ENCODE measurements at places on chromosomes 16 and 17.

DNA sequence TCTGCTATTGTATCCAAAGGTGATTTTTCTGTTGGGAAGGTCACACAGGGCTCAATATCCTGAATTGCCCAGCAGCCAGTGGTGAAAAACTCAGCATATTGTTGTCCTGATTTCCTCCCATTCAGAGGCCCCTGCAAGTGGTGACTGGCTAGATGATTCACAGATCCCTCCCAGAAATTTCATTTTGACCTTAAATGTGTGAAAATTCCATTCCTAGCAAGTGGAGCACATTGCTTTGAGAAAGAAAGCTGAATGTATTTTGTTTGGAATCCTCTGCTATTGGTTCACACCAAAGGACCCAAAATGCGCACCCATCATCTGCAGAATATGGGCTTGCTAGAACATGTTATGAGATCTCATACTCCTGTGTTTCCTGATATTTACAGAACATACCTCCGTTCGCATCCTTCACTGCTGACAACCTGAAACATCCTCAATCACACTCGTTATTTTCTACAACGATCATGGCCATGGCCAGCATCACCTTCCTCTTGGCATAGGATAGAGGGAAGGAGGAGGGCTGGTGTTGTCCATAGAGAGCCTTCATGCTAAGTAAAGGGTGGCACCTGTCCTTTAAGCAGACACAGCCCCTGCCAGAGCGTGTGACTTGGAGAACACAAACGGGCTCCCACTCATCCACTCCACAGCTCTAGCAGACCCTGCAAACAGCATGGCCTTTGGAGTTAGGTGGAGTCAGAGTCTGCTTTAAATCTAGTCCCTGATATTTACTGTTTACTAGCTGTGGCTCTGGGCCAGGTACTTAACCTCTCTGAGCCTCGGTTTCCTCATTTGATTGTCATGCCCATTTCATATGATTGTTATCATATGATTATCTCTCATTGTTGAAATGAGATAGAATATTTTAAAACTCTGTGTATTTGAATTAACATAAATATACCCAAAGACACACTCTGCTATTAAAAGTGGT, 30.4 kb upstream of the NFAT5 start:
- no peak for DNase-seq

GRCh38 chr16:27406511-27407128, 4.6 kb downstream of the IL21R start:
- DNase-seq = no peak

DNA sequence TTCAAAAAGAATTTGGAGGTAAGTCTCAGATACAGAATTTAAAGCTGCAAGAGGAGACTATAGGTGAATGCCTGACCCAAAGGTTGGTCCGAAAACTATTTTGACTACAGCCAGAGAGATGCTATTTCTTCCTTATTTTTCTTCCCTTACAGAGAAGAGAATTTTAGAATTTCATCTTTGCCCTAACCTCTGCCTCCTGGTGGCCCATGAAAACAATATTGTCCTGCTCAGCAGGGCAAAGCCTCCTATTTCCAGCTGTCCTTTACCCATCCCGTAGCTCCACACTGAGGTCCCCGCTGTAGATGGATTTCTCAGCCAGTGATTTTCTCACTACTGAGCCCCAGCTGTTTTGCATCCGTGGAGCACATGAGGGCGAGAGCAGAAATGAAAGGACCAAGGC, 24.6 kb downstream of the HOXB1 start:
- no peak for DNase-seq

DNA sequence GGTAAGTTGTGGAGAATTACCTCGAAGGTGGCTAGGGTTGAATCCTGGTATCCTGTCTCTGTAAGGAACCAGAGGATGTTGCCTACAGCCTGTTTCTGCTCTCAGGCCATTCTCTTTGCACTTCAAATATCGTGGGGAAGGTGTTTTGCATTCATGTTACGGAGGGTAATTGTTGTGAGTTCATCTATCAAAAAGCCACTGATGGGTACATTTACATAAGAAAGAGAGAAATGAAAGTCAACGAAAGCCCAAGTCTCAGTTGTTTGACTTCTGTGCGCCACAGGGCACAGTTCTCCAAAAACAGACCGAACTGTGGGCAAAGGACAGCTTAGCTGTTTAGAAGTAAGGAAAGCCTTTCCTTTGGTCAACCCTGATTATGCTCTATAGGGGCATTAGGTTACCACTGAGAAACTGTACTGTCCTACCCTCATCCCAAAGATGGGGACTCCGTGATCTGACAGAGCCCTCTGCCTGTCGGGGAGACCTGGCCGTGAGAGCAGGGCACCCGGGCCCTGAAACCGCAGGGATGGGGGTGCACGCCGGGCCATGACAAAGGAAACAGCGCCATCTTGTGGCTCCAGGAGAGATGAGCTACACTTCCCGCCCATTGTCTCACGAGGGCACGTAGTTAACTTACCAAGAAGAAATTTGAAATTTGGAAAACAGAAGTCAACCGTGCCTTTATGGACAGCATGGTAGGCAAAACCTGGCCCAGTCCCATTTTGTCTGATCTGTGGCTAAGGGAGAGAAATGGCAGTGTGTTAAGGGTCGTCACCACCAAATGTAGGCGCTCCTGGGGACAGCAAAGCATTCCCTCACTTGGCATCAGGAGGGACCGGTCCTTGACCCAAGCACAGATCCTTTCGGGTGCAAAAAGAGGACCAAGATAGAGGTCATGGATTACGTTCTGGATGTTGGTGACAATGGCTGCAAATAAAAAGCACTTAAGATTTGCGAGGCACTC, 74.5 kb upstream of the DYNLRB2 start:
- peak; percentile 17 for DNase-seq

GRCh38 chr17:77962348-77962747, 3.8 kb downstream of the TNRC6C start:
- no peak for DNase-seq

DNA sequence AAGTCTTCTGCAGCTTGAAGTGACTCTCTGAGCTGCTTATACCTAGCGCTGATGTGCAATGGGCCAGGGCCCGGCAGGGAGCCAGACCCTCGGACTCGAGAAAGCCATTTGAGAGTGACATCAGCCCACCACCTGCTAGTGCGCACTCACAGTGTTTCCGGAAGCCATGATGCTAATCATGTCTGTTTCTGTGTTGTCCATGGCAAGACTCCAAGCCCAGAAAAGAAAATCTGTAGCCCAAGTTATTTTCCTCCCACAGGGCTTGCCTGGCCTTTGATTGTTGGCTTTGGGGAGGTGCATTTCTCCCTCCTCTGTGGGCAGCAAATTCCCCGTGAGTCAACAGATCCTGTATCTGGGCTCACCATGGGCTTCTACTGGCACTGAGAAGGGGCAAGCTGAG, 1.8 kb upstream of the CDRT4 start:
- no peak for DNase-seq

- DNase-seq = no peak
These were observed 21.9 kb upstream of the CDH5 start for GRCh38 chr16:66344533-66345145.

- no peak for DNase-seq
These were observed 86.3 kb downstream of the VPS53 start for GRCh38 chr17:628089-628941.

- DNase-seq = no peak
These were observed 24.0 kb upstream of the ALDH3A1 start for GRCh38 chr17:19771971-19772630.

GRCh38 chr16:66052745-66053144, 313.7 kb upstream of the CDH5 start:
- no peak for DNase-seq

GRCh38 chr17:83152745-83153611, 73.6 kb downstream of the METRNL start:
- DNase-seq = no peak

GRCh38 chr16:4706871-4707270, 13.5 kb downstream of the NUDT16L1 start:
- DNase-seq = no peak

- no peak for DNase-seq
These were observed 291.2 kb downstream of the CDH11 start for GRCh38 chr16:64830653-64831052.

DNA sequence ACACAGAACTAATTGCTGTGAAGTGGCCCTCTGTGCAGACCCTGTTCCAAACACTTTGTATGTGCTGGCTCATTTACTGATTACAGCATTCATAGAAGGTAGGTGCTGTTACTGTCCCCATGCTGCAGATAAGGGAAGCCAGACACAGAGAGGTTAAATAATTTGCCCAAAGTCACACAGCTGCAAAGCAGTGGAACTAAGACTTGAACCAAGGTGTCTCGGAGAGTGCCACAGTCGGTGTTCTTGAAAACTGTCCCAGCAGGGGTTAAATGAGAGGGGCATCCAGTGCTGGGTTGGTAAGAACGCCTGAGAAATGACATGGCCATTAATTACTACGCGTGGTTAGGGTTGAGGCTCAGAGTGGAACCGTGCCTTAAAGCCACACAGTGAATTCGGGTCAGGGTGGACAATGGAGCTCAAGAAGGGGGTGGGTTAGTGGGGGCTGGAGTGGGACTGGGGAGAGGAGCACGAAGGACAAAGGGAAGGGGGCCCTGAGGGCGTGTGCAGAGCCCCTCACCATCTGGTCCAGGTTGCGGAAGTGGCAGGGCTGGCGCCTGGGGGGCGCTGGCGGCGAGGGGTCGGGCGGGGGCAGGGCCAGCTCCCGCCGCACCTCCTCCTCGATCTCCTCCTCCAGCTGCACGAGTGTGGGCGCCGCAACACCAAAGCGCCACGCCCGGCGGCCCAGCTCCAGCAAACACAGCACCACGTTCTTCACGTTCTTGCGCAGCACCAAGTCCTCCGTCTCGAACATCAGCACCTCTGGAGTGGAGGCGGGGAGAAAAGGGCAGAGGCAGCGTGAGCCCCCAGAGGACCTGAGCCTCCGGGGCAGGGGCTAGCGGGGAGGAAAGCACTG, 3.3 kb downstream of the GAS2L2 start:
- no peak for DNase-seq

GRCh38 chr17:45293413-45294211, 23.2 kb downstream of the MAP3K14 start:
- peak; percentile 24 for DNase-seq

DNA sequence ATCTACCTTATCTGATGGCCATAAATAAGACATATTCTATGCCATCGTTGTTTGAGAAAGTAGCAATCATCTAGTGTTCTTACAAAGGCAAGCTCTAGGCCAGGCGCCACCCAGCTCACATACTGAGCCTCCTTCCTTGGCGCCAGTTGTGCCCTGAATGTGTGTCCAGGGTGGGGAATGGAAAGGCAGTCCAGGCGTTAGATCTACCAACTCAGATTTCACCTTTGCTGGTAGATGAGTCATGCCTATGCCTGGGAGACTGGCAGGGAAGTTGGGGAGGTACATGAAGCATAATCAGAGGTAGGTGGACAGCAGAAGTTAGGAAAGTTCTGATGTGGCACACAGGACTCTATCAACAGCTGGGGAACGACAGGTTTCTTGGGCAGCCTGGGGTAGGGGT, 23.6 kb downstream of the SDR42E1 start:
- DNase-seq = no peak

DNA sequence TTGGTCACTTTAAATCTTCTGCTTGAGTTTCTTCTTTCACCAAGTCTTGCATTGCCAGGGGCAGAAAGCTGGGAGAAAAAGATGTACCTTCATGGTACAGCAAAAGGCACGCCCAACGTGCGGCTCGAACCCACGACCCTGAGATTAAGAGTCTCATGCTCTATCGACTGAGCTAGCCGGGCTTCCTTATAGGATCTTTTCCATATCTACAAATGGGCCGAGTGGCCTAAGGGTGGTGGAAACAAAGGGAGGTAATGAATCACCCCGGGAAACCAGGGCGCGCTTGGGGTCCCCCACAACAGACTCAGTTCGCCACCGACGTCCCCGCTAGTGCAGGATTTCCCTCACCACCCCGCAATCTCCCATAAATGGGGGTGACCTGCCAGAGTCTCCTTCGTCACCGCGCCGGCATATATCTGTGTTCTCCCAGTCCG, 7.5 kb upstream of the OR1F1 start:
- no peak for DNase-seq

GRCh38 chr17:78412403-78412802, 34.0 kb downstream of the PGS1 start:
- DNase-seq = no peak

DNA sequence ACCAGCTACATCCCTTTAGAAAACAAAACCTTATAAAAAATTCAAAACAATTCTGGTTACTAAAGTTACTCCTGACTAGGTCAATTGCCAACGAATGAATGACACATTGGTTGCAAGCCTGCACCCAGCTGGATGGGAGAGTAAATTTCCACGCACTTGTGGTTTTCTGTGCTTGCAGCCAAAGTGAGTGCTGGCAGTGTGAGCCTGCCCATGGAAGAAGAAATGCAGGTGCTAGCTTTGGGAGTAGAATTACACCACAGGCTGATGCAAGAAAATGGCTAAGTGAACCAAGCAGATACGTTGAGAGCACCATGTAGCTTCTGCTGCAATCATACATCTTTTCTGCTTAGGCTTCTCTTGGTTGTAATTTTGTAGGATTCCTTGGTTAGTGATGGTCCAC, 74.6 kb downstream of the SYCE1L start:
- DNase-seq = no peak

GRCh38 chr16:19210280-19210924, 42.4 kb downstream of the SYT17 start:
- no peak for DNase-seq

DNA sequence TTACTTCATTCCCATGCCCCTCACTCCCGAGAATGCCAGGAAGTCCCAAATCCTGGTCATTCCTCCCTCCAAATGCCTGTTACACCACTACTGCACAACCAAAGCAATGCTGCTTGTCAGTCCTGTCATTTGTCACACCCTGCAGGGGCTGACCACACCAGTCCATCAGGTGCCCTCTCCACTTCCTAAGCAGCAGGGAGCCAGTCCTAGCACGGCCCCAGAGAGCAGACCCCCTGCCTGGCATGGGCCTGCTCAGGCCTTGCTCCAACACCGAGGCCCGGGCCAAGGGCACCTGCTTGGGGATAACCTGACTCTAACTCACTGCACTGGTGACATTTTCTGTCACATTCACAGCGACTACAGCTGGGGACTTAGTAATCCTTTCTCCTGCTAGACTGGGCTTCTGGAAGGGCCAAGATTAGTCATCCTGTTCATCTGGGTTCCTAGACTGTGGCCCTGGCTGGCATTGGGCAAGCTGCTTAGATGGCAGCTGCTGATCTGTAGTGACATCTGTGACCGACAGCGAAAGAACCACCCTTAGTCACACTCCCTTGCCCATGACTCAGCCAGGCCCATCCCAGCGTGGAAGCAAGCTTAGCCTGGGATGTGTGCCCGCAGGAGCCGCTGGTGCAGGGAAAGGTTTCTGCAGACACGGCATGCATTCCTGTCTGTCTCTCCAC, 5.4 kb downstream of the ALYREF start:
- DNase-seq = no peak

- no peak for DNase-seq
These were observed 4.8 kb downstream of the HSD11B2 start for GRCh38 chr16:67435758-67436164.

DNA sequence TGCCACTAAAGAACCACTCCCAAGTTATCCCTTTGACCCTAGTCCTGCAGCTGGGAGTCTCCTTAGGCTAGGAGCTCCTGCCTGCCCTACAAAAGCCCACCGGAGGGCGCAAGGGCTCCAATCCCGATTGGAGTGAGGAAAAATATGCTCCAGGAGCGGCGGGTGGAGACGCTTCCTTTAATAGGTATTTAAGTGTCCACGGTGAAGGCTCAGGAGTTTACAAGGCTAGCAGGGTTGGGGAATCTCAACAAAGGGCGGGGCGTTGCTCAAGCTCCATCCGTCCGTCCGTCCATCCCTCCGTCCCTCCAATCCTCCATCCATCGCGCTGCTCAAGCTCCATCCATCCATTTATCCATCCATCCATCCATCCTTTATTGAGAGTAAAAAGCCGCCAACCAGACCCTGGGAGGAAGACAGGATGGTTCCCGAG, 556 bp upstream of the SPNS1 start:
- DNase-seq = no peak
